ENCODE measurements at places on chromosomes 2 and 18.

DNA sequence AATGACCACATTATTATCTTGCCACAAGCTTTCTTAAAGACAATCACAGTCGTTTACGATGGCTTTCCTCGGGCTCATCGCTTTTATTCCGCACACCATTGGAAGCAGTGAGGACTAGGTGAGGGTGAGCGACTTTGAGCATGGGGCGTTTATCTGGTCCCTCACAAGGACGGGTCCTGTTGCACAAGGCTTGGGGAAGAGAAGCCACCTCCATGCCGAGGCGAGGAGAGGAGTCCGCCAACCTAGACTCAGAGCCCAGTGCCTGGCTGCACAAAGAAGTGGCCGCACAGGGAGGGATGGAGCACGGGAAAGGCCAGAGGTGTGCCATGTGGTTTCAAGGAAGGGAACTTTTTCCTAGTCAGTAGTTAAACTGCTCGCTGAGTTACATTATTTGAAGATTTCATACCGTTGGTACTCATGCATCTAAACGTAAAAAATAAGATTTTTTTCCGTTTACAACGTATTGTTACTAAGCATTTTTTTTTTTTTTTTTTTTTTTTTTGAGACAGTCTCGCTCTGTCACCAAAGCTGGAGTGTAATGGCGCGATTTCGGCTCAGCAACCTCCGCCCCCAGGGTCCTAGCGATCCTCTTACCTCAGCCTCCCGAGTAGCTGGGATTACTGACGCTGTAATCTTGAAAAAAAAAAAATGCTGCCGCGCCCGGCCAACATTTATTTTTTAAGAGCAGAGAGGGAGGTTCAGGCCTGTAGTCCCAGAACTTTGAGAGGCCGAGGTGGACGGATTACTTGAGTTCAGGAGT, 849 bp upstream of the CYP27C1 start:
- no peak for DNase-seq

GRCh38 chr2:206832873-206833272, 67.5 kb downstream of the FASTKD2 start:
- no peak for DNase-seq

DNA sequence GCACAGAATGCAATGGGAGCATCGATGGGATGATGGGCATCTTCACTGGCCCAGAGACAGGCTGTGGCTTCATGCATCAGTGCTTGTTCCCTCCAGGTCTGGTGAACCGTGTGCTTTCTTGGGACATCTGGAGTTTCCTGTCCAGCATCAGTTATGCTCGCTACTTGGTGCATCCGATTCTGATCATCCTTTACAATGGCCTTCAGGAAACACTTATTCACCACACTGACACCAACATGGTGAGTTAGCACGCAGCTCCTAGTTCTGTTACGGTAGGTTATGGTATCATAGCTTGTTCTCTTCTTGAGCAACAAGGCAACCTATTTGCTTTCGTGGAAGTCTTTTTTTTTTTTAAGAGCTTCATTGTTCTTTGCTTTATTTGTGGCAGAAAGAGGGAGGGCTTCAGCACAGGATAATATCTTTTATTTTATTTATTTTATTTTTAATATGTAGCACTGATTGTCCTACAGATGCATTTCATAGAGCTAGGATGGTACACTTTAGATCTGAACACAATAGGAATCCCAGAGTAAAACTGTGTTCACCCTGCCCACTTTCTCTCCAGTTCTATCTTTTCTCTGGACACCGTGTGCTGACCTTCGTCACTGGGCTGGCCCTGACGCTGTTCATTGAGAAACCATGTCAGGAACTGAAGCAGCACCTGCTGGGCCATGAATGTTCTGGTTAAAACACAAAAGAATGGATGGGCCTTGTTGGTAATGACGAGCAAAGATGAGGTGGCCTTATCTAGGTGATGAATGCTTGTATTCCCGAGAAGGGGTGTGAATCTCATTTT, 71.2 kb upstream of the SEC11C start:
- DNase-seq = no peak

- no peak for DNase-seq
Observed at GRCh38 chr2:10257036-10257435, 45.7 kb upstream of the HPCAL1 start.

GRCh38 chr2:152617456-152618192, 99.6 kb downstream of the PRPF40A start:
- peak; percentile 79 for DNase-seq

- DNase-seq = peak; percentile 51
Observed at GRCh38 chr2:225660262-225661131, 261.0 kb downstream of the NYAP2 start.

GRCh38 chr2:241364781-241365180, 8.7 kb downstream of the FARP2 start:
- DNase-seq = no peak

DNA sequence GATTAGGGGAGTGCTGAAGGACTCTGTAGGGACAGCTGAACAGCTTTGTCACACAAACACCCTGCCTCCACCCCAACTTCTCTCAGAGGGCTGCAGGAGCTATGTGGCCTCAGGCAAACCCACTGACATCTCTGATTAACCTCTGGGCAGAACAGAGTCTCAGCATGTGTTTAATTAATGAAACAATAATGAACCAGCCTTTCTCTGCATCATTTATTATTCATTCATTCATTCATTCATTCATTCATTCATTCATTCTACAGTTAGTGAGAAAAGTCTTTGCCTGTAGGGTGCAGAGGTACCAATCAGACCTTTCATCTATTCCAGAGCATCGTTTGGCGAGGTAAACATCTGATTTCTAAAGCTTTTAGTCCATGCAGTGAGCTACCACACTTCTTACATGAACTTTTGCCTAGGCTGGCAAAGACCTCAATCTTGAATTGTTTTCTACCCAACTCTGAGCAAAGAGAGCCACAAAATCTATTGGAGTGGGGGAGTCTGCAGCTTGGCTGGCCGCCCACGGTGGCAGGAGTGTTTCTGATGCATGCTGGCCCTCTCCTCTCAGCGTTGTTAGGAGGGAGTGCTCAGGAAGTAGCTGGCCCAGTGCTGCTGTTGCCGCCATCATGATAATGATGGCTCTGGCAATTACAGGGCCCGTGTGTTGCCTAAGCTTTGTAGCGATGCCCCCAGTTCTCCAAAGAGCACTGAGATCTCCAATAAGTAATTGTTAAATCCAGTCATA, 198.9 kb downstream of the SMAD7 start:
- no peak for DNase-seq

DNA sequence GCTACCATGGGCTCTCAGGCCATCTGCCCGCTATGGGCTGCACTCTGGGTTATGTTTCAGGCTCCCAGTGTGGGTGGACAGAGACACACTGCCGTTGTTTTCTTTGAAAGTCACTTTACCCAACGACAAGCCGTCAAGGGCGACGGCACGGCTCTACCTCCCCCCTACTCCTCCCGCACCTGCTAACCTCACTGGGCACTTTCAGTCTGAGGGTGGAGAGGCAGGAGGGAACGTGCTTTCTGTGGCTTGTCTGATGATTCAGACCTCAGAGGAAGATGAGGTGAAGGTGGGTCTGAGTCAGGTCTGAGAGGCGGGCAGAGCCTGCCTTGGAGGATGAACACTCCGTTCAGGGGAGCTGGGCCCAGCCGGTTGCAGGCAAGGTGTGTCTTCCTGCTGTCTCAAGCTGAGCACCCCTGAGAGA, 147.6 kb upstream of the HDAC4 start:
- DNase-seq = no peak

- DNase-seq = peak; percentile 12
Observed at GRCh38 chr2:43831543-43832294, 6.9 kb downstream of the ABCG5 start.

GRCh38 chr2:214492608-214493007, 81.8 kb downstream of the VWC2L start:
- no peak for DNase-seq

GRCh38 chr2:223822818-223823217, 14.6 kb downstream of the AP1S3 start:
- DNase-seq = no peak

GRCh38 chr18:61935362-61935761, 42.6 kb upstream of the RNF152 start:
- no peak for DNase-seq

DNA sequence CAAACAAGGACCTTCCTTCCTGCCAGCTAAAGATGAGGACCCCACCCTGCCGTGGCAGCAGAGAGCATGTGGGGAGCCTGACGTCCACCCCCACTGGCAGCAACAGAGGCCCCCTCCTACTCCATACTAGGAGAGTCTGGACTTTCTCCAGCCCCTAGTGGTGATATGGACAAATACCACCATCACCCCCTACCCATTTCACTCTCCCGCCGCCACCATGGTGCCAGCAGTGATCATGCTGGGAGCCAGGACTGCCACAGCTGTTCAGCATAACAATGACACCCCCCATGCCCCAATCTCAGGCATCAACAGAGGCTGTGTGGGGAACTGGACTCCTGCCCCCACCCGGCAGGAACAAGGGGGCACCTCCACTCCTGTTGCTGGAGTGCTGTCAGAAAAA, 42.7 kb upstream of the ATP9B start:
- DNase-seq = no peak

GRCh38 chr2:6554466-6554865, 311.2 kb downstream of the CMPK2 start:
- no peak for DNase-seq

DNA sequence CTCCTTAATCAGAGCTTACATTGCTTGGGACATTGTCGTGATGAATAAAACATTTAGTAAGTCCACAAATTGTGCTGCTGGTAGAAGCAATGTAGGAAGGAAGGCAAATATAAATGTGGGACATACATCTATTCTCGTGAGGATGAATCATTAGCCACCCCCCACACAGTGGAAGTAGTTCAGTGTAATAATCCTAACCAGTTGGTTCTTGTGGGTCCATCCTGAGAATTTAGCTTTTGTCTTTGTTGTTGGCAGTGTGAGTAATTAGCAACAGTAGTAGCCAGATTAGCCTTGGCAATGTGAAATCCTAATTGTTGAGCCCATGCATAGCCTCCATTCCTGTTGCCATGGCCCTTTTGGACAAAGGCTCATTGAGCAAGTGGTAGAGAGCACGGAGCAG, 532.1 kb downstream of the FBXO15 start:
- no peak for DNase-seq

DNA sequence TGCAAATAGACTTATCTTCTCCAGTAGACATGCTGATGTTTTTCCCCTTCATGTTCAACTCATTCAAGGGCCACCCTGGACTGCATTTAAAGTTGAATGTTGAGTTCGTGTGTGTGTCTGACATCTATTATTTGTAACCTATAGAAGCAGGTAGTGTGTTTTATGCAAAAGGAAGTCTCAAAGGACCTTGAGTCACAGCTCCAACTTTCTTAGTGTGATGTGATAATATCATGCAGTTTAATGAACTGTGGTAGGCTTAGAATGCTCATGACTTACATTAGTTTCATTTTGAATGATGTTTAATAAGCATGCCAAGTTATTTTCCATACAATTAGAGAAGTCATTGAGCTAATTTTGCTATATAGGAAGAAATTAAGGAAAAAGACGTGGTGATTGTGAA, 67.9 kb downstream of the CERS6 start:
- DNase-seq = no peak

GRCh38 chr2:210671065-210671464, 114.7 kb downstream of the CPS1 start:
- no peak for DNase-seq

- DNase-seq = no peak
Observed at GRCh38 chr2:223109341-223109740, 57.4 kb downstream of the KCNE4 start.

DNA sequence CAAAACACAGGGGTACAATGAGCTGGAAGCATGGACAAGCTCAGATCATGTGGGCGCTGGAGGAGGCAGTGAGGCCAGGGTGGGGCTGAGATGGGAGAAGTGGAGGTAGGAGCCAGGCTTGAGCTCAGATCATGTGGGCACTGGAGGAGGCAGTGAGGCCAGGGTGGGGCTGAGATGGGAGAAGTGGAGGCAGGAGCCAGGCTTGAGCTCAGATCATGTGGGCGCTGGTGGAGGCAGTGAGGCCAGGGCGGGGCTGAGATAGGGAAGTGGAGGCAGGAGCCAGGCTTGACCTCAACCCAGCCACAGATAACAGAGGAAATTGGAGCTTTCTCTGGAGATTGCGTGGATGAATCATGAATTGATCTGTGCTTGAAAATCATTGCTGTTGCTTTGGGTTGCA, 48.3 kb upstream of the TMEM18 start:
- DNase-seq = no peak

DNA sequence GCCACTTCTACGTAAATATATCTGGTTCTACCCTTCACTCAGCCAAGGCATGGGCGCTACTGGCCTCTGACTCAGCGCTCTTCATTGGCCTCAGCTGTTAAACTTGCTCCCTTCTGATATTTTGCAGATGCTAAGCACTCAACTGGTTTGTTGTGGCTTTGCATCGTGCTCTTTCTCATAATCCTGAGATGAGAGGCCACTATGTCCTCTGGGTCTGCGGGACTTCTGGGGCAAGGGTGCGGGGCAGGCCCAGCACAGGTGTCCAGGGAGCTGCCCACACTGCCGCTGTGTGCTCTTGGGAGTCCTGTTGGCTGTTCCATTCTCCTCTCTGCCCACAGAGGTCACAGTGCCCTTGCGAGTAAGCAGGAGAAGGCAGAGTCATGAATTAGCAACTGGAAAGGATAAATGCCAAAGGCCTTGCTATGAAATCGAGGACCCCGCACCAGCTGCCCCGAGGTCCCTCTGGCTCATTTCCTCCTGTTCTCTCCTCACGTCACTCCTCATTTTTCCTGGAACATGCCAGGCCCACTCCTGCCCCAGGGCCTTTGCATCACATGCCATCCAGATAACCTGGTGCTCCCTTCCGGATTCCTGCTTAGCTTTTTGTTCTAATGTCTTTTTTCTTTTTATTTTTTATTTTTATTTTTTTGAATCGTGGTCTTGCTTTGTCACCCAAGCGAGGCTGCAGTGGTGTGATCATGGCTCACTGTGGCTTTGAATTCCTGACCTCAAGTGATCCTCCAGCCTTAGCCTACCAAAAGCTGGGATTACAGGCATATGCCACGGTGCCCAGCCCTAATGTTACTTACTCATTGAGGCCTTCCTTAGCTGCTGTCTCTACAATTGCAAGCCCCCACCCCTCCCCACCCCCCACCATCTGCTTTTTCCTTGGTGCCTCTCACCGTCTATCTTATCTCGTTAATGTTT, 34.9 kb upstream of the MAT2A start:
- no peak for DNase-seq

- no peak for DNase-seq
Observed at GRCh38 chr2:232444409-232445148, 11.4 kb upstream of the ALPI start.

- no peak for DNase-seq
Observed at GRCh38 chr18:72325307-72325706, 218.8 kb downstream of the CBLN2 start.

- no peak for DNase-seq
Observed at GRCh38 chr2:210818473-210818872, 262.1 kb downstream of the CPS1 start.

DNA sequence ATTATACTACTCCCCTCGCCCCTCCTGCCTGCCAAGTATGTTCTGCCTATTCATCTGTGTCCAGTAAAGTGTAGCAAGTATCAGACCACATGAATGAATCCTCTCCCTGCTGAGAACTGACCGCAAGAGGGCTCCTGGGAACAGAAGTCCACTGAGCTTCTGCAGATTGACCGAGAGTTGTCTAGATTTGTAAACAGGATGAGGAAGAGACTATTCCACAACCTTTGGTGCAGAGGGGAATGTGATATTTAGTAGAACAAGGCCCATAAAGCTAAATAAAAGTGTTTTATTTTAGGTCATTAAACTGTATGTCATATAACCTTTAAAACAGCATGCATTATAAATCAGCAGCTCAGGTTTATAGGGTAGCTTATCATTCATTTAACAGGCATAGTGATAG, 377.0 kb downstream of the DCC start:
- peak; percentile 17 for DNase-seq

- no peak for DNase-seq
Observed at GRCh38 chr2:64913357-64913869, 75.8 kb upstream of the SLC1A4 start.
